ENCODE measurements at places on chromosomes 12 and 14. TPM values are rescaled to one million over a fixed set of nuclear protein-coding genes. Genes with fewer than 3 reads are reported as not detected.

Gene NGB
- not detected for total RNA-seq

Gene ACSM4
- not detected for total RNA-seq

Gene GIT2
- total RNA-seq = 44.9 TPM

Gene POTEG
- not detected for total RNA-seq

Gene FKBP3
- total RNA-seq = 42.8 TPM

Gene CIT
- 4.6 TPM for total RNA-seq

Gene RAPGEF3
- 33.5 TPM for total RNA-seq

Gene TAS2R46
- total RNA-seq = 2.4 TPM

Gene PRIMA1
- total RNA-seq = 9.6 TPM

Gene NOXRED1
- 0.23 TPM for total RNA-seq

Gene LRTM2
- not detected for total RNA-seq

Gene PRR4
- total RNA-seq = 4.3 TPM

Gene SRRM4
- total RNA-seq = not detected

Gene GLT1D1
- 1.9 TPM for total RNA-seq

DNA sequence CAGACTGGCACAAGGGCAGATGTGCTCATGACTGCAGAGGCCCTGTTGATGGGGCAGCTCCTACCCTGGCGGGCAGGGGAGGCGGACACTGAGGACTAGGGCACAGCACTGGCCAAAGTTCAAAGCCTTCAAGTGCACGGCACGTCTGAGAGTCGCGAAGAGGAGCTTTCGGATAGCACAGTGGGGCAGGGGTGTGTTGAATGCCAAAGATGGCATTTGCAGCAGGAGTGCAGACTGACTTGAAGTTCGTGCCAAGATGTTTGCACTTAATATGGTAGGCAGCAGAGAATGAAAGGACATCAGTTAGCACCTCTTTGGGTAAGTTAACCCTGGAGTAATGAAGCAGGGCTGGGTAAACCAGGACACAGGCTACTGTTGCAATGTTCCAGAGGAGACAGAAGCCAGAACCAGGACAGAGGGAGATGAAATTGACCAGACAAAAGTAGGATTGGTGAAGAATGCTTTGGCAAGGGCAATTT is 6.7 kb upstream of the EML1 start:
- no peak for DNase-seq

- no peak for DNase-seq
Observed at GRCh38 chr12:3571724-3572123, 80.7 kb downstream of the PRMT8 start.

DNA sequence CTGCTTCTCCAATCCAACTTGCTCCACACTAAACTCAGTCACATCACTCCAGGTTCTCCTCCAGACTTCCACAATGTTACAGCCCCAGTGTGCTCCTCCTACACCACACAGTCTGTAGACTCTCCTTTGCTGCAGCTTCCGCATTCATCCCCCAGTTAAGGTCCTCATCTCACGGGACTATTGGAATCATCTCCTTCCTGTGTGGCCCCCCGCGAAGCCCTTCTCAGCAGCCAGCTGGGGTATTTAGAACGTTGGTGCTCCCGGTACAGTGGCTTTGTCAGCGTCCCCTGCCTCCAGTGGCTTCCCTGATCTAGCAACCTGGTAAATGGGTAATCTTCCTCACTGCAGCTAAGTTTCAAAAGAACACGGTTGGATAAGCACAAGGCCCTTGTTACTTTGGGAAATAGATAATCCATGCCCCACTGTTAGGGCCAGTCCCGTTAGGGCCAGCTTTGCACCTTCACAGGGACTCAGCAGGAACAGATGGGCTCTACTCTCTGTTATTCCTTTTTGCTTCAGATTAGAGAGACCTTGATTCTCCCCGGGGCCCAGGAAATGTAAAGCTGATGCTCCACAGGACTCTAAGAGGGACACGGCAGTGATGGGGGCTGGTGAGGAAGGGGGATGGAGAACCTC is 823 bp upstream of the TSPAN11 start:
- DNase-seq = no peak

- DNase-seq = no peak
Observed at GRCh38 chr12:94571556-94571955, 78.8 kb downstream of the TMCC3 start.

- DNase-seq = no peak
Observed at GRCh38 chr12:104628831-104629135, 172.0 kb downstream of the CHST11 start.

DNA sequence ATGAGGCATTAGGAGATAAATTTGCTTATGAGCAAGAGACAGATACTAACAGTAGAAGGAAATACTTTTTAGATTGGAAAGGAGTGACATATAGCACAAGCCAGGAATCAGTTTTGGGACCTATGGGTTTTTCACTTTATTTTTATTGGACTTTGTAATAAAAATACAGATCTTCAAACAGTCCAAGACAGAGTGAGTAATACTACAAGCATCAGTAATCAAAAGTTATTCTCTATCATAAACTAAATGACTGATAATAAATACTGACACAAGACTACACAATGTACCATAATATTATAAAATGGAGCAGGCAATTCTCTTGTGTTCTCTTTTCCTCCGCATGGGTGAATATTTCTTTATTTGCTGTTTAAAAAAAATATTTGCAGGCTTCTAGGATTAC is 85.8 kb downstream of the DERA start:
- no peak for DNase-seq

- no peak for DNase-seq
Observed at GRCh38 chr14:81970307-81970706, 436.7 kb upstream of the SEL1L start.

DNA sequence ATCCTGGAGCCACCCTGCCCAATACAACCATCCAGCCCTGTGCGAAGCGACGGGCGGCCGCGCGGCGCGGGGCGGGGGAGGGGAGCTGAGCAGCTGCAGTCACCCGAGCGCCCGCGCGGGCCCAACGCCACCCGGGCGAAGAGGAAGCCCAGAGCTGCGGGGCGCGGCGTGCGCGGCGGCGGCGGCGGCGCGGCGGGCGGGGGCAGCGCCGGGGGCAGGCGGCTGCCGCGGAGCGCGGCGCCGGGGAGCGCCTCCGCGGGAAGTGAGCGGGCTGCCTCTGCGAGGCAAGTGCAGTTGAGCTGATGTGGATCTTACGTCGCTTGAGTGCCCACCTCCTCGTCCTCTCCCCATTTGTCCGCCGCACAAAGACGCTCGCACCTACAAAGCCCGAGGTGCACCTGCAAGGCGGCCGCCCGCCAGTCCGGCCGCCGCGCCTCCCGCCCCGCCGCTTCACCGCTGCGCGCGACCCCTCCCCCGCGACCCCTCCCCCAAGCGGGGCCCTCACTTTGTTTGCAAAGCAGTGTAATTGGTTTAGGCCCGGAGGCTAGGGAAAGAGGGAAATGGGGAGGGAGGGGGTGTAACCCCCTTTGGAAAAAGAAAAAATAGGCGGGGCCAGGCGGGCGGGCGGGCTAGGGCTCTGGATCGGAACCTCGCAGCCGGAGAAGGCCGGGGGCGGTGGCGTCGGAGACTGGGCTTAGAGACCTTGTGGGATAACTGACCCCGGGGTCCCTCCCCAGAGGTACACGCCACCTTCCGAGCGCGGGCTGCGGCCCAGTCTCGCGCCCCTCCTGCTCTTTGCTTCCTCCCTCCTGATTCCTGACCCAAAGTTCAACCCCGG is at the start of the genes FOXA1 and TTC6:
TSS of gene FOXA1 (minus strand) at position 279 of the 838 bp plus-strand sequence. CDS start at position 2, 277 bp downstream.
TSS of gene TTC6 (plus strand) at position 659 of the 838 bp plus-strand sequence. CDS start 26,436 bp downstream, outside the sequence.
- DNase-seq = peak; percentile 81

DNA sequence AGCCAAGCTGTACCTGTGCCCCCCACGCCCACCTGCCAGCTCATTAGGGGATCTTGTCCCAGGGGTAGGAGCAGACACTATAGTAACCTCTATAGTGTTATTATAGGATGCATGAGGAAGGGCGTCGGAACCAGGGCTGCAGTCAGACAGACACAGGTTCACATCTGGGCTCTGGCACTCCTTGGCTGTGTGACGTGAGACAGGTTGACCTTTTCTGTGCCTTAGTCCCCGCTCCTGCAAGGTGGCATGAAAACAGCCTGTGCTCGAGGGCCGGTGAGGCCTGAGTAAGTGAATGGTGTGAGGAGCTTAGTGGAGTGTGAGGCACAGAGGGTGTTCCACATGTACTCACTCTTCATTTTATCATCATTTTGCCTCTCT is 19.0 kb downstream of the ASB2 start:
- no peak for DNase-seq

DNA sequence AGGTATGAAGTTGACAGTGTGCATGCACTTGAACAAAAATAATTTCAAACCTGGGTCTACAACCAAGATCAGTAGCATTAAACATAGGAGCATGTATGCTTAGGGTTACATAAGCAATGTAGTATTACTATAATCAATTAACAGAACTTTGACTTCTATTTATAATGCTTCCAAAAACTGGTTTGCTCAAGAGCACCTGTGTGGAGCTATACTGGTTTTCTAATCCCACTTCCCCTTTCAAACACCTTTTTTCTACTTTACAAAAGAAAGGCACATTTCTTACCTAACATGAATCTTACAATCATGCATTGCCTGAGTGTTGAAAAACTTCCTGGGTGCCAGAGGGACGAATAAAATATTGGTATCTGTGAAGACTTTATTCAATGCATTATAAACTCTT is 72.7 kb downstream of the EFCAB11 start:
- DNase-seq = no peak

DNA sequence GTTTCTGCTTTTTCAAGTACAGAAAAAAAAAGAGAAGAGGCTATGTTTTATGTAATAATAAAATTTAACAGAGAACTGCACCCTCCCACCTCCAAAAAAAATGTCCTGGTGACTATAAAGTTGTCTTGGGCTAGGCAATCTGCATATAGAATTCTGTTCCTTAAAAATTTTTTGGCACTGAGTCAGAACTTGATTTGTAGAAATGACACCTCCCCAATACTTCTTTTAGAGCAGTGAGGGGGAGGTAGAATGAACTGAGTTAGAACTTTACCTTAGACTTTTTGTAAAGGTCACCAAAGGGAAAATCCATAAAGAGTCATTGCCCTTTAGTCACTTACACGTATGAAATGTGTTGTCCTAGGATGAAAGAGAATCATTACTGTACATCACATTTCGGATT is 80.0 kb downstream of the BTG1 start:
- DNase-seq = no peak

- DNase-seq = no peak
Observed at GRCh38 chr12:4813741-4814140, 93.5 kb downstream of the GALNT8 start.

DNA sequence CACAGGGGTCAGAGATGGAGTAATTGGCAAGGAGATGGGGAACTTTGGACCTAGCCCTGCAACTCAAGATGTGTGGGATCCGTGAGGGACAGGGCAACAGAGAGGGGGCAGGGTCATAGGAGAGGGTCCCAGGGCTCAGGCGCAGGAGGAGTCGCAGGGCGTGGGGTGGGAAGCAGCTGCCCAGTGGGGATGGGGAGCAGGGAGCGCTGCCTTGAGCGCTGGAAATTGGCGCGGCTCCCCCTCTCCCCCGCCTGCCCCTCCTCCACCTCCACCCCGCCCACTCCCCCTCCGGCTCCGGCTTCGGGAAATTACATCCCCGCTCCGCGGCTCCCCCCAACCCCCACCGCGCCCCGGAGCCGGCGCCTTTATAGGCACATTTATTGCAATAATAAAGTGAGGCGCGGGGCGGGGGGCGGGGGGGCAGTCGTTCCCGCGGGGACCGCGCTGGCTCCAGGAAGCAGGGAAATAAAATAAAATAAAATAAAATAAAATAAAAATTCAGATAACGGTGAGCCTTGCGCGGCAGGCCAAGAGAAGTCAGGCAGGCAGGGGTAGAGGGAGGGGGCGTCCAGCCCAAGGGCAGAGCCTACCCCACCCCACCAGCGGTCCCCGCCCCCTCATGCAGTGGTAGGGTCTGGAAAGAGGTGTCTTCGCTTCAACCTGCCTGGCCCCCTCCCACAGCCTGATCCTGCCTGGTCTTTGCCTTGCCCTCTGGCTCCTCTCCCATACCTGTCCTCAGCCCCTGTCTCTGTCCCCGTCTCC is 3.6 kb downstream of the NXPH4 start:
- DNase-seq = no peak

DNA sequence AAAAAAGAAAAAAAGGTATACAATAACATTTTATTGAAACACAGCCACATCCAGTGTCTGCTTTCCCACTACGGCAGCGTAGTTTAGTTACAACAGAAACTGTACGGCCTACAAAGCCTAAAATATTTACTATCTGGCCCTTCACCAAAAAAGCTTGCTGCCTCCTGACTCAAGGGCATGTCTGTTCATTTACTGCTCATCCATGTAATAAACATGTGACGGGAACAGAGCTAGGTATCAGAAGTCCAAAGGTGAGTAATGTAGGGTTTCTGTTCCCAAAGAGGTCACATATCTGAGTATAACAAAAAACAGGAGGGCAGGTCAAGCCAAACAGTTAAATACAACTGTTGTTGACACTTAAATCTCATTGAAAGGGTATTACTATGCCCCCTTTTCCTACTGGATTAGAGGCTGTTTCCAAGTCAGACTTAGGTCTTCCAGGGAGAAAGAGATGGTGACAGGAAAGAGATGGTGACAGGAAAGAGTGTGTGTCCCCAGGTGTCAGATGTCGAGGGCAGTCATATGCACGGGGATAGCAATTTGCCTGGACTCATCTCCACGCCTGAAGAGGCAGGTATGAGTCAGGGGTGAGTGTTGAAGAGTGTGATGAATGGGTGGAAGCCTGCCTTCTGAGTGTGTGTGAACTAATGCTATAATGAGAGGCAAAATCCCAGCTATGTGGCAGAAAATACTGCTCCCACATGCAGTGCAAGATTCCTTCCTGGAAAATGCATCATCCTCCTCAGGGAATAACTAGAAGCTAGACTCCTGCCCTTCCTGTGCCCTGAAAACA is 77.7 kb downstream of the MAP3K9 start:
- DNase-seq = no peak

- no peak for DNase-seq
Observed at GRCh38 chr14:93083917-93084316, 31.8 kb downstream of the ITPK1 start.

- DNase-seq = no peak
Observed at GRCh38 chr12:110563702-110564470, 19.2 kb downstream of the PPTC7 start.

DNA sequence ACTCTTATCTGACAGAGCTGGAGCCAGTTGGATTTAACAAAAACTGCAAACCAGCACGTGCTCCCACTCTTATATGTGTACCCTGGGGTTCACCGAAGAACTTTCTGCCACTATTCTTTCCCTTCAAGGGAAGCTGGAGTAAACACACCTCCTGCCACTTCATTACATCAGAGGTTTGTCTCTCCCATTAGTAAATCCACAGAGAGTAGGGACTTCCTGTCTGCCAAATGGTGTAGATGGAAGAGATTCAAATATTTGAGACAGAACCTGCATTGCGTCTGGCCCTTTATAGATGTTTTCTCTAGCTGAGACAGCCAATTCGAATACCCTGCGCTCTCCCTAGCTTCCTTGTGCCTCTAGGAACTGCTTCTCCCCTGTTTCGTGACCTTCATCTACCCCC is 29.1 kb upstream of the AEBP2 start:
- DNase-seq = no peak

DNA sequence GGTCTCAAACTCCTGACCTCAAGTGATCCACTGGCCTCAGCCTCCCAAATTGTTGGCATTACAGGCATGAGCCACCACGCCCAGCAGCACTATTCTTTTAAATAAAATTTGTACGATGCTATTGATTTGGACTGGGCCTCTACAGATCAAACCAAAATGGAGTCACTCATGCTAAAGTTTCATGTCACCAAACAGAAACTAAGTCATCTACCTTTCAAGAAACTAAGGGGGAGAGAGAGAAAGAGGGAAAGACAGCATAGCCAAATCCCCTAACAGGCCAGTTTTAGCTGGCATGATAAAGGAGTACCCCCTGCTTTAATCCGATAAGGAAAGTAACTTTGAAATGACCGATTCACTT is 23.1 kb upstream of the STK38L start:
- no peak for DNase-seq

GRCh38 chr12:30725739-30726138 is 29.0 kb downstream of the CAPRIN2 start:
- DNase-seq = no peak

GRCh38 chr14:100802766-100803165 is 23.2 kb upstream of the MEG3 start:
- DNase-seq = no peak

- DNase-seq = no peak
Observed at GRCh38 chr12:115398311-115398781, 714.4 kb upstream of the TBX3 start.
